Stimulated activated CD4-positive, alpha-beta T cell treated with anti-CD3 and anti-CD28 coated beads, Interleukin-4, amount 100 ng/mL, for 4 hours (primary cell): ENCODE measurements at places on chromosomes 5 and 9.

- no peak for DNase-seq
Measured at GRCh38 chr9:117796681-117797080, 92.5 kb downstream of the TLR4 start.

DNA sequence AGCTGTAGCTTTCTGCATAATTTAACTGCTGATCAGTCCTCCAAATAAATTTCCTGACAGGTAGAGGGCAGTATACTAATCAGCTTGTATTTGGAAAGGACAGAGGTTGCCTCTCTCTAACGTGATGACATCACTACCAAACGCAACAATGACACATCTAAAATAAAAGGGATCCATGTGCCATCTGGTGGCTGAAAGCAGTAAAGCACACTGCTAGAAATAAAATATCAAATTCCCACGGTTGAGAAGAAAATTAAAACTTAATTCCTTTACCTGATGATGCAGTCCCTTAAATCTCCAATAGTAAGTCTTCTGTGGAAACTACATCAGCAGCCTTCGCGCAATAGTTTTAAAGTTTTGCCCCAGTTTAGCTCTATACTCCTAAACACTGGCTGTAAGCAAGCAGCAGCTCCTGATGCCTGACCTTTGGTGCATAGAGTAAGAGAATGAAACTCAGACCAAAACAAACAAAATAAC lies 54.5 kb downstream of the DIAPH1 start:
- peak; percentile 55 for DNase-seq

DNA sequence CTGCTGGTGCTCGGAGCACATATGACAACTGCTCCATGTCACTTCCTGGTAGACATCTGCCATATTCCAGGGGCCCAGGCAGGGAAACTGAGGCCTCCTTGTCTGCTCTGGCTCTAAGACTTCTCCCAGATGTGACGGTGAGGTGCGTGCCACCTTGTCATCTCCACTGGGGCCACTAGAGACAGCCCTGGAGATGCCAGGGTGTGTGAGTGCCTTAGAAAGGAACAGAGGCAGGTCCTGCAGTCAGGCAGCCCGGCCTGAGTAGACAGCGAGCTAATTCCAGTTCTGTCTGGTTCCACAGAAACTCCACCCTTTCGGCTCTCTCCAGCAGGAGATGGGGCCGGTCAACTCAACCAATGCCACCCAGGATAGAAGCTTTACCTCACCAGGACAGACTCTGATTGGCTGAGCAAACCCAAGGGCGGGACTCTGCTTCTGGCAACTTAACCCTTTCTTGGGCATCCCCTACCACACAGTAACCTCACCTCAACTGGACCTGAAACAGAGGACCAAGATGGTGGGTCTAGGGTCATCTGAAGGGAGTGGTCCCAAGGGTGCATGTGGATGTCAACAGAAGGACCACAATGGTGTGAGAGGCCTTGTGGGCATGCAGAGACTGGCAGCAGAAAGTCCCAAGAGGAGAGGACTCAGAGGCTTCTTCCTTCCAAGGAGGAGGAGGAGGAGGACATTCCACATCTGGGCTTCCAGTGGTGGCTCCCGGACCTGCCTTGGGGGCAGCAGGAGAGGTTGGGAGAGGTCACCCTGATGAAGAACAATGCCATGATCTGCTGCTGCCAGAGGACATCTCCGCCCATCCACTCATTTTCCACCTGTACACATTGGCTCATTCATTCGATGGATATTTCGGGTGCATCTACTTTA lies 77.7 kb downstream of the RGS3 start:
- DNase-seq, result no peak

DNA sequence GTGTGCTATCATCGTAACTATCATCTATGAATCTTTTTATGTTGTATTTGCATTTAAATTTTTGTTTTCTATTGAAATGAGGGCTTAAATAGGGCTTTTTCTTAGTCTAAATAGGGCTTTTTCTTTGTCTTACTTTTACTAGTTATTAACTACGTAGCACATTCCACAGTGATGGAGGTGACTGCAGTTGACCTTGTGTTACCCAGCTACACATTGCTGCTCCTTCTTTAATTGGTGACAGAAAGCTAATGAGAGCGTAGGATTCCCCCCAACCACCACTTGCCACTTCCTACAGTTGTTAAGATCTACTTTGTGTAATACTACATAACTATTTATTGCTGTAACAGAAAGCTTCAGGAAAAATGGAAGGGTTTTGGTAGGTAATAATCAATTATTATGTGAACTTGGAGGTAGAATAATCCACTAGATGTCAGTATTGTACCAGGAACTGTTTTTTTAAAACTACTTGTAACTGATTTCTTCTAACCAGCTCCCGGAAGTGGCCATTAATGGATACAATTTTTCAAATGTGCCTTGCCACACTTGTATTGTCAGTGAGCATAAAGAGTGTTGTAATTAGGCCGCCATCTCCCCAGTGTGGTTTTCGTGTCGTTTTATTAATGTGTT lies 18.0 kb downstream of the MTRR start:
- no peak for DNase-seq

GRCh38 chr9:114930056-114930812 lies at the start of gene TNFSF8:
TNFSF8 (minus strand) TSS chr9:114930591; CDS start chr9:114930303, 288 bp downstream.
- peak; percentile 57 for DNase-seq

DNA sequence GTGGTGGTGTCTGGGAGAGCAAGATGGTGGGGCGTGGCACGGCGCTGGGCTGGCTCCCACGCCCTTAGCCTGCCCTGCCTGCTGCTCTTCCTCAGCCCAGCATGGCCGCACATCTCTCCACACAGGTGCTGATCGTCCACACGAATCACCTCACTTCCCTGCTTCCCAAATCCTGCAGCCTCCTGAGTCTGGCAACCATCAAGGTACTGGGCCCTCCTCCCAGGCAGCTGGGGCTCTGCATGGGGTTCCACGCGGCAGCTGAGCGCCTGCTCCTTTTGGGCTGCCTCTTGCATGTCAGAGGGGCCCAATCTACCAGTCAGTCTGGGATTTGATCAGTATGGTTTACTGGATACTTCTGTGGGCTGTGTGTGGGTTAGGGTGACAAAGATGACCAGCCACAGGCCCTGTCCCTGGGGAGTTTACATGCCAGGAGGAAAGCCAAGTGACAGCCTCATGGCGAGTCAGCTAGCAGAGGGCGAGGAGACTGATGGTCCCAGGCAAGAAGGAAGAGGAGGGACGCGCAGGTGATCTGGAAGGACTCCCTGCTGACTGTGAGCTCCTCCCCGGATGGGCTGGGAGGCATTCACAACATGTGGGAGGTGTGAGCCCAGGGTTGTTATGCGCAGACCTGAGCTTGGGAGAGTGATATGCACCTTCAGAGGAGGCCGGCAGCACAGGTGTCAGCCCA lies 6.0 kb downstream of the LRSAM1 start:
- DNase-seq, result no peak

- DNase-seq, result no peak
Measured at GRCh38 chr9:92734931-92735635, 29.6 kb downstream of the BICD2 start.

GRCh38 chr5:139843991-139844390 lies 48.4 kb downstream of the PSD2 start:
- no peak for DNase-seq
